ENCODE measurements at places on chromosomes 5 and 9.

DNA sequence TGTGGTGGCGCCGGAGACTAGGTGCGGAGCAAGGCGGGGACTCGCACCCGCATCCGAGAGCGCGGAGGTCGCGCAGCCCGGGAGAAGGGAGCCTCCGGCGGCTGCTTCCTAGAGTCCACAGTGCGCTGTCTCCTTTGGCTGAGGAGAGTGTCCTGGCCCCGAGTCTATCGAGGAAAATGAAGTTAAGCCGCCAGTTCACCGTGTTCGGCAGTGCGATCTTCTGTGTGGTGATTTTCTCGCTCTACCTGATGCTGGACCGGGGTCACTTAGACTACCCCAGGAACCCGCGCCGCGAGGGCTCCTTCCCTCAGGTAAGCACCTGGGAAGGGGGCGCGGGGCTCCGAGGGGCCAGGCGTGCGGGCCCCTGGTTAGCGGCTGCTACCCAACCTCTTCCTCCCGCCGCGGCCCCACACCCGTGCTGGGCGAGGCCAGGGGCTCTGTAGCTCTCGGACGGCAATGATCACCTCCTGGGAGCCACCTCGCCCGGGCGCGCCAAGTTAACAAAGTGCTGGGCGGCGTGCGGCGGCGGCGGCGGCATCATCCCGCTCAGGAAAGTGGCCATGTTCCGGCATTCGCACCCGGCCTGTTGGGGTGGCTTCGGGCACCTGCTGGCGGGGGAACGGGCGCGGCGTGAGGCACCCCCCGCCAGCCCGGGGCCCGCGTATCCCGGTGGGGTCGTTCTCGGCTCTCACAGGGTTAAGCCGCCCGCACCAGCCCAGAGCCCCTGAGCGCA is 681 bp downstream of the MAN2A1 start:
- DNase-seq = no peak

DNA sequence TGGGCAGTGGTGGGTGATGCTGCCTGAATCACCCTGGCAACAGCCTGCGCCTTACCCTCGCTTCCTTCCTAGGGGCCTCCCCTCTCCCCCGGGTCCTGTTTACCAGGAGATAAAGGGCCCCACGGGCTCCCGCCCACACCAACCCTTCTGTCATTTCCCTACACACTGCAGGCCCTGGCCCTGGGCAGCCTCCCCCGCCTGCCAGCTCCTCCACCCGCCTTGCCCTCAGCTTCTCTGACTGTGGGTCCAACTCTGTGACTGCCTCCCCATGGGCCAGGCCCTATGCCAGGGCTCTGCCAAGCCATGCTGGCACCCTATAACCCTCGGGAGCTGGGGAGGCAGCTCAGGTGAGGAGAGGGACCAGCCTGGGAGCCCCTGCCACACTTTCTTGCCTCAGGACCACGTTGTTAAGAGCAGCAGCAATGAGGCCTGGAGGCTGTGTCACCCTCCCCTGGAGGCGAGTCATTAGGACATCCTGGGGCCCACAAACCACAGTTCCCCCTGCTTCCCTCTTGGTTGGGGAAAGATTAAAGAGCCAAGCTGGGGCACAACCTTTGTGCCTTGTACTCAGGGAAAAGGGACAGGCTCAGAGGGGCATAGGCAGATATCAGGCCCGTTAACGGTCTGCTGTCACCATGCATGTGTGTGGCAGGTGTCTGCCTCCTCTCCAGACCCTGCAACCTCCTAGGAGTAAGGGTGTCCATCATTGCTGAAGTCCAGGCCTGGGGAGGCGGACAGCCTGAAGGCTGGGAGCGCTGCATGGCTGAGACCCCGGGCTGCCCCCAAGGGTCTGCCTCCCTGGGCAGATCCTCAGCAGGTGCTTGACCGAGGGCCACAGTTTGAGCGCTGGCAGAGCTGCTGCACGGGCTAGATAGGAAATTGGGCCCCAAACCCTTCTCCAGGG is 2.8 kb downstream of the MGAT4B start:
- DNase-seq = peak; percentile 16

DNA sequence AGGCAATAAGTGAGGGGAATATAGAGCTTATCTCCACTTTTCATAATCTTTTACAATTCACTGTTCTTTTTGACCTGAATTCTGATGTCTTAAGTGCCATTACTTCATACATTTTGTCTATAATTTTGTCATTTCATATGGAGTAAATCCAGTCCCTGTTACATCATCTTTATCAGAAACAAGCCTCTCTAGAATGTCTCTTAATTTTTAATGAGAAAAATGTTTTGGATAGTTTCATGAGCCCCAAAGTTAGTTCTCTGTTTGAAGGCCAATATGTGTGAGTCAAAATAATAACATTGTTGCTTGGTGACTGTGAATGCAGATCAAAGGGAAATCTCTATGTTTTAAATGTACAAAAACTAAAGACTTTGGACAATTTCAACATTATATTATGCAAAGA is 329.6 kb upstream of the ARRDC3 start:
- DNase-seq = no peak

DNA sequence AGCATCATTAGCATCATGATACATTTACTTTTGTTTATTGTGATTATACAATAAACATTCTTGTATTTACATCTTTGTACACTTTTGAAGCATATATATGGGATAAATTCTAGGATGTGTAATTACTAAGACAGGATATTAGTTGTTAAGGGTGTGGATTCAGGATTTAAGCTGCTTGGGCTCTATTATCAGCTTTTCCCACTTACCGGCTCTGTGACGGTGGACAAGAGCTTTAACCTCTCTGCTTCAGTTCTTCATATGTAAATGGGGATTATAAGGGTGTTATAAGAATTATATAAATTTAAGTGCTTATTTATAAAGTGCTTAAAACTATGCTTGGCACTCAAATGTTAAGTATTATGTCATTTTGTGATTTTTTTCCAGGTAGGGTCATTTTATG is 131.1 kb downstream of the FER start:
- DNase-seq = no peak

DNA sequence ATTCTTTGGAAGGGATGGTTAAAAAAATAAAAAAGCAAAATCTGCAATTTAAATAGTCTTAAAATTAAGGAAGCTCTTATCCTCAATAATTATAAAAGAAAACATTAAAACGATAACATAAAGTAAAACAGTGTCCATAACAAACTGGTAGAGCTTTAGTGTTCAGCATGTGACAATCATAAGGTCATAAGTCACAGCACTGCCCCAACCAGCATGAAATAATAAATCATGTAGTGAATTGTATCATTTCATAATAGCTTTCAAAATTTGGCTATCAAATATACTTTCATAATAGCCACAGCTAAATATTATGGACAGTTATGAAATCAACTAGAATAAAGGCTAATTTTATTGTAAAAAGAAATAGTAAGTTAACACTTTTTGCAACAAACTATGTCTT is 10.0 kb downstream of the NR3C1 start:
- DNase-seq = no peak

DNA sequence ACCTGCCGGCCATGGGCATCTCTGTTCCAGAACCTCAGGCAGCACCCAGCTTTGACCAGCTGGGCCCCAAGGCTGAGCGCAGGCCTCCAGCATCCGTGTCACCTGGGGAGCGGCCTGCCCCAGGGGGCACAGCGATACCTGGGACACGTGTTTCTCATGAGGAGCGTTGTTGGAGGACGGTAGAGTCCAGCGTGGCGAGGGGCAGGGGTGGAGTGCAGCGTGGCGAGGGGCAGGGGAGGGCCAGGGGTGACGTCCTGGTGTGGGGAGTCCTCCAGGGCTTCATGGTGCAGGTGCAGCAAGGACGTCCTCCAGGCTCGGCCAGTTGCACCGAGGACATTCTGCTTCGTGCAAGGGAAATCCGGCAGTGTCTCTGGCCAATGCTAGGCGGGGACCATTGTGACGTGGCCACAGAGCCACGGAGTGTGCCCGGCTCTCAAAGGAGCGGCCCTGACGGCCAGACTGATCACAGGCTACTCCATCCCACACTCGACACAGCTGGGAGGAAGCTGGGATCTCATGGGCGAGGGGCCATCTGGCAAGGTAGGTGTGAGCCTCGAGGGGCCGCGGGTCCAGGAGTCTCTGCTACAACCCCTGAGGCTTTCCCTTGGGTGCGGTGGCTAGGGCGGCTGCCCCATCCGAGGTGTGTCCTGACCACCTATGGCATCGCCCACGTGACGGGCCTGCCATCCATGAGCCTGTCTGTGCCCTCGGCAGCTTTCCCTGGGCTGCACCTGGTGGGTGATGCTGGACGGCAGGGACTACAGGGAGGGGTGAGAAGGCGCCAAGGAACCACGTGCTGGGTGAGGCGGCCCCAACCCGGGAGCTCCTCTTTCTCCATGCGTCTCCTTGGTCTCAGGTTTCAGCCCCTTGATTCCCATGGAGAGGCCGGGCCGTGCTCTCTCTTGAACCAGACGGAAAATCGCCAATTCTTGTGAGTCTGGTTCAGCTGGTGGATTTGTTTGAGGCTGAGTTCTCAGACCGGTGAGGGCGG is 33.8 kb downstream of the SLC9A3 start:
- DNase-seq = no peak

GRCh38 chr5:151799407-151799806 is 27.7 kb downstream of the G3BP1 start:
- peak; percentile 20 for DNase-seq

DNA sequence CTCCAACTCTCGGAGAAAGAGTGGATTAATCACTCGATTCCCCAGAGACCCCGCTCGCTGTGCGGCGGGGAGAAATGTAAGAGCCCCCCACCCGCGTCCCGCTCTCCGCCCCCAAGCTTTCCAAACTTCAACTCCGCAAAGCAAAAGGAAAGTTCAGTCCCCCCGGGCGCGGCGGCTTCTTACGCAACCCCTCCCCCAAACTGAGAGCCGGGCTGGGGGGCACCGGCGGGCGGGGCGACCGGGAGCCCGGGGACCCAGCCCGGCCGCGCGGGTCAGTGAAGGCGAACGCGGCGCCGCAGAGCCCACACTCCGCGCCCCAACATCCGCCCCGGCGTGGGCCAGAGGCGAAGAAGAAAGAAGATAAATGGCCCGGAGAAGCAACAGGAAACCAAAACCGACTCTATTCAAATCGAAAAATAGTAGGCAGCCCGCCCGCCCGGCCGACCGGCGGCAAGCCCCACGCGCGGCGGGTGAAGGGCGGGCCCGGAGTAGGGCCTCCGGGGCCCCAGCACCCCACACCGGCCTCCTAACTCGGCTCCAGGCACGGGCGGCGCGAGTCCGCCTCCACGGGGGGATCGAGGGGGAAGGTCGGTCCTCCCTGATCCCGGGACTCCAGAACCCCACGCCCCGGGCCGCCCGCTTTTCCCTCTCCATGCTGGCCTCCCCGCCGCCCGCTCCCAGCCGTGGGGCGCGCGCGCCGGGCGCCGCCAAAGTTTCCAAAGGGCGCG is 720 bp downstream of the NOTCH1 start:
- no peak for DNase-seq

GRCh38 chr5:82129723-82130285 is 148.3 kb downstream of the RPS23 start:
- no peak for DNase-seq

Measured in SW 1271 (cell line).